ENCODE measurements at places on chromosomes 1 and 21. TPM values are rescaled to one million over a fixed set of nuclear protein-coding genes. Genes with fewer than 3 reads are reported as not detected.

The SMIM1 gene
- 3.3 TPM for polyA plus RNA-seq

The COA7 gene
- polyA plus RNA-seq: 16.6 TPM

The DUSP12 gene
- polyA plus RNA-seq: 20.2 TPM

The NBPF20 gene
- polyA plus RNA-seq: 3.7 TPM

The TMCO4 gene
- polyA plus RNA-seq: 1.3 TPM

The PRRX1 gene
- 196 TPM for polyA plus RNA-seq

The PLEKHA6 gene
- 2.7 TPM for polyA plus RNA-seq

The TTC22 gene
- not detected for polyA plus RNA-seq

The AMPD1 gene
- polyA plus RNA-seq: 37.0 TPM

Measured in muscle of arm (tissue), 14 donors.